ENCODE measurements at places on chromosomes 16 and 17.
A peak's percentile ranks its signal among the peaks of the same experiment; 100 is the strongest.

DNA sequence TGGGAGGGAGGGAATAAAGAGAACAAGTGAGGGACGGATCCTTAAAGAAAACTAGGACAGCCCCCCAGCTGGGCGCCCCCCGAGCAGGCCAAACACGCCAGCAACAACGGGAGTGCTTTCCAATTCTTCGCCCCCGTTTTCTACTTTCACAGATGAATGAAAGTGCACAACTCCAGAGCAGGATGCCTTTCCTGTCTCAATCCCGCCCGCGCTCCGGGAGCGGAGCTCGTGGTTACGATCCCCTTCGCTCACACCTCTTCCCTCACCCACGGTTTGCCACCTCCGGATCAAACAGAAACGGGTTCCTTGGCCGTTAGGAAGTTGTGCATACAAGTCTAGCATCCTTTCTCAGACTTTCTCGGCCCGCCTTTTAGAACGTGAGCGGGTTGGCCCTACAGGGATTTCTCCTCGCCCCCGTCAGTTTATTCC is 680 bp downstream of the SKA2 start:
- peak; percentile 61 for DNase-seq

DNA sequence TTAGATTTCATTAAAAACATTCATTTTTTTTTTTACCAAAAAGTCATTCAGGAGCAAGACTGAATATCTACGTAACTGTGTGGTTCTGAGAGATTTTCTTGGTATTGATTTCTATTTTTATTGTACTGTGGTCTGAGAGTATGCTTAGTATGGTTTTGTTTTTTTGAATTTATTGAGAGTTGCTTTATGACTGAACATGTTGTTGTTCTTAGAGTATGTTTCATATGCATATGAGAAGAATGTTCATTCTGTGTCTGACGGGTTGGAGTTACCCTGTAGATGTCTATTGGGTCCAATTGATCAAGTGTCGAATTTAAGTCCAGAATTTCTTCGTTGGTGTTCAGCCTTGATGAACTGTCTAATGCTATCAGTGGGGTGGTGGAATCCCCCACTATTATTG is 306.0 kb upstream of the KCNJ16 start:
- no peak for DNase-seq

DNA sequence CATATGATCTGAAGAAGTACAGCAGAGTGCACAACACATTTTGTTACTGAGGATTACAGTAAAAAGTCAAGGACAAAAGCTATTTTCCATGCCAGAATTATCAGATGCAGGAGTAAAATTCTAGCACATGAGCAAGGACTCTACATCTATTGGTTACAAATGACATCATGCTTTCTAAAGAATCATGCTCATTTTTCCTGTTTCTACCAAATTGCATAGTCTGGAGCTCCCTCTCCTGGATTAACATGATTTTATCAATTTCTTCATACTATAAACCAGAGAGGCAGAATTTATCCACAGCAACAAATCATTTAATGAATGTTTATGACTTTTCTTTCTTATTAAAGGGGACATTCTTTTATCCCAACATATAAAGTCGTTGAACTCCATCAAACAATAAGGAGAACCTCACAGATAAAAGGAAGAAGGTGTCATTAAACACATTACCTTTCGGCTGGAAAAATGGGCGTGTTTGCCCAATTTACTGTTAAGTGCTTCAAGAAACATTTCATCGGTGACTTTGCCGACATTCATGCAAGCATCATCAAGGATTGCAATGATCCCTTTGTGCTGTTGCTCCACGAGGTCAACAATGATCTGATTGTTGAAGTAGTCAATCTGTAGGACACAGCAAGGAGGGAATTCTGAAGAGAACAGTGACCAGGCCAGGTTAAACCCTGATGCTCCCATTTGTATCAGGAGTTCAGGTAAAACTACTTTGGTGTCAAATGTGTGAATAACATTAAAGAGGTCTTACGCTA is 121.7 kb downstream of the MYO1D start:
- DNase-seq: peak; percentile 68

DNA sequence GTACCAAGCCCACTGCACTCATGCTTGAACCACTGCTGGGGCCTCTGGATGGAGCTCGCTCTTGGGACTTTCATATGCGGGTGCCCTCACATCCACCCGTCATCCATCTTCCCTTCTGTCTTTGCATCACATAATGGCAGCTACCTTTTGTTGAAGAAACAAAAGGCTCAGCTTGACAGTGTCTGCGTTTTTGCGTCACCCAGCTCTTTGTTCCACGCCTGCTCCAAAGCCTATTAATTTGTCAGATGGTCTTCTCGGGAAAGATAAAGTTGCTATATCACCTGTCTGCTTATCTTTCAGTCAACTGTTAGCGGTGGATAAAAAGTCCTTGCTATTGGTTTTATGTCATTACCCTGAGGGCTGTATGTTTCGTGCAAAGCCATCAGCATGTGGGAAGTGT is 18.1 kb upstream of the BCO1 start:
- no peak for DNase-seq

GRCh38 chr16:46947900-46948547 is 25.4 kb downstream of the DNAJA2 start:
- DNase-seq: peak; percentile 52

DNA sequence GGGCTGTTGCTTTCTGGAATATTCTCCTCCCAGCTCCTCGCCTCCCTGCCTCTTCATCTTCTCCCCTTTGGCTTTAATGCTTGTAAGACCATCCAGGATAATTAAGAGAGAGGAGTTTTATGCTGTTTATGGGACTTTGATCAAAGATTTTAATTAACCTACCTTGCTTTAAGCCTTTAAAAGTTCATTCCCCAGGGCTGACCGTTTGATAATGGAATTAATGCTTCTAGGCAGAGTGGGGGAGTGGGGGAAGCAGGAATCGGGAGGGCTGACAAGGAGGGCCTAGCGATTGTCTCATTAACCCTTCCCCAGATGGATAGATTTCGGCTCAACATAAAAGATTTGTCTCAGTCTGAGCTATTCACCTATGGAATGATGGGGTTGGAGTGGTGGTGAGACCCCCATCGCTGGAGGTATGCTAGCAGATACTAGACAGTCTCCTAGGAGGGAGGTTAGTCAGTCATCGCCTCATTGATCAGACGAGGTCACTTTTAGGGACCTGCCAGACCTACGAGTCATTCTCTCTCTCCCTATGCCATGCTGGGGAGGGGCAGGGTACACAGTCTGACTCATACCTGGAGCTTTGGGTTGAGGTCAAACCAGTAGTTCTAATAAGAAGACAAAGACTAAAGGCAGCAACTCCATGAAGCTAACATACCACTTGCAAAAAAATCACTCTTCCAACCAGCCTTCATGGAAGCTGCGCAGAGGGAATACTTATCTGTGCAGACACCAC is 236.6 kb upstream of the NLRP1 start:
- DNase-seq: peak; percentile 63

GRCh38 chr17:40322358-40323315 is 13.7 kb downstream of the RARA start:
- DNase-seq: peak; percentile 87

DNA sequence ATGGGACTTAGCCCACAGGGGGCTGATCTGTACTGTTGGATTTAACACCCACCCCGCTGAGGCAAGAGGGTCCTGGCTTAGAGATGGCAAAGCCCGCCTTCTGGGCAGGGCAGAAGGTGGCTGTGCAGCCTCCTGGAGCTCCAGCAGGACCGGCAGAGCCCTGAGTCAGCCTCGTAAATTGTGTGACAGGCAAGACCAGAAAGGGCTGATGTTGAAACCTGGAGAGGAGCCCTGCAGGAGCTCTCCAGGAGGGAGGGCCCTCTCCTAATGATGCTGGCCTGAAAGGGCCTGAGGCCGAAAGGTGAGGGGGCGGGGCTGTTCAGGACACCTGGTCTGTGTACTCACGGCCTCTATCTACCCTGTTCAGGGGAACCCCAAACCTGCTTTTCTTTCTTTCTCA is 22.5 kb upstream of the MYO15B start:
- DNase-seq: peak; percentile 65

- no peak for DNase-seq
These were observed 445 bp downstream of the CIAO2B start for GRCh38 chr16:66933776-66934137.

DNA sequence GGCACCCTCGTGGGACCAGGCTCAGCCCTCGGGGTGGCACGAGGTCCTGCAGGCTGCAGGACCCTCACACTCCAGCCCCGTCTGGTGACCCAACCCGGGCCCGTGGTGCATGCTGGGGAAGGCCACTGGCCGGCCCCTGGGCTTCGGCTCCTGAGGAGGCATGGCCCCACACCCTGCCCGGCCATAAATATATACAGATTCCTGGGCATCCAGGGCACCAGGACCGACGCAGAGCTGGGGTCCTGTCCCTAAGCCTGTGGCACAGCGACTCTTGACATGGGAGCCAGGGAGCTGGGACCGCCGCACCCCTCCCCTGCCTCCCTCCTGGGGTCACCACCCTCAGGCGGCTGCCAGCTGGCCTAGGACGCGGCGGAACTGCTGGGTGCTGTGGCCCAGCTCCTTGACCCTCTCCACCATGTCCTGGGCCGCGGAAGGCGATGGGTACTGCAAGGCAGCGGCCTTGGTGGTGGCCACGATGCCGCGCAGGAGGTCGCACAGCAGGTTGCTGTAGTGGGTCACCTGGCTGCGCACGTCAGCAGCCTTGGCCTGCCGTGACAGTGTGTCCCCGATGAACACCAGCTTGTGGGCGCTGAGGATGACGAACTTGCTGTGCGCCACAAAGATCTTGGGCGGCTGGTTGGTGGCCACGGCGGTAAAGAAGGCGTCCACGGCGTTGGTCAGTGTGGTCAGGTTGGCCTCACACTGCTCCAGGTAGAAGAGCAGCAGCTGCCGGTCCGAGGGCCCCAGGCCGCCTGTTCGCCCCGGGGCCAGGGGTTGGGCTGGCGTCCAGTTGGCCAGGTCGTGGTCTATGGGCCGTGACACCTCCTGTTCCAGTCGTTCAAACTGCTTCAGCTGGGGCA is 10.6 kb downstream of the CTRB1 start:
- no peak for DNase-seq

Measured in EL (cell line).